Naive thymus-derived CD8-positive, alpha-beta T cell (primary cell): ENCODE measurements at places on chromosomes 3 and 15. TPM values are rescaled to one million over a fixed set of nuclear protein-coding genes. Genes with fewer than 3 reads are reported as not detected.

GRCh38 chr15:95286352-95286880, 1044.1 kb upstream of the NR2F2 start:
- DNase-seq: no peak
- peaks cover 14% of the 10 kb centered on the region for H3K4me1 ChIP-seq
- no peak overlapping the region for H3K4me3 ChIP-seq
- no peak overlapping the region for H3K27ac ChIP-seq
- H3K27me3 ChIP-seq: peaks cover 10% of the 10 kb centered on the region

- H3K4me3 ChIP-seq: no peak overlapping the region
- H3K4me1 ChIP-seq: peaks cover 2% of the 10 kb centered on the region
- H3K27me3 ChIP-seq: no peaks in the 10 kb centered on the region
- H3K27ac ChIP-seq: no peak overlapping the region
Observed at GRCh38 chr3:142623194-142623593, 27.0 kb downstream of the PLS1 start.

DNA sequence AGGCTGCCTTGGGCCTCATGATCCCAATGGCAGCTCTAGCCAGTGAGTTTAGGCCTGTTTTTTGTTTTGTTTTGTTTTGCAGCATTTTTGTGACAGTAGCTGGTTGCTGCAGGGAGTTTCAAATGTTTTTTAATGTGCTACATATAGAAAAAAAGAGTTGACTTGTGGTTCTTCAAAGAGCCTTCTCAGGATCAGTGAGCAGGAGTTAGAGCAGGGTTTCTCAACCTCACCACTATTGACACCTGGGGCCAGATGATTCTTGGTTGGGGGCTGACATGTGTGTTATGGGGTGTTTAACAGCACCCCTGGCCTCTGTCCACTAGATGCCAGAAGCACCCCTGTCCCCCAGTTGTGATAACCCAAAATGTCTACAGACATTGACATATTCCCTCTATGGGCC, 17.9 kb downstream of the APH1B start:
- H3K27ac ChIP-seq: no peak overlapping the region
- H3K4me1 ChIP-seq: peaks cover 11% of the 10 kb centered on the region
- no peaks in the 10 kb centered on the region for H3K27me3 ChIP-seq
- H3K36me3 ChIP-seq: no peaks in the 10 kb centered on the region
- DNase-seq: no peak

Gene SEMA4B
- 25.1 TPM for total RNA-seq
